ENCODE measurements at places on chromosomes 11 and 22.

- DNase-seq: no peak
Observed at GRCh38 chr11:35418282-35419183, 825 bp downstream of the SLC1A2 start.

GRCh38 chr11:130269326-130269943, 45.3 kb downstream of the ZBTB44 start:
- DNase-seq: no peak

DNA sequence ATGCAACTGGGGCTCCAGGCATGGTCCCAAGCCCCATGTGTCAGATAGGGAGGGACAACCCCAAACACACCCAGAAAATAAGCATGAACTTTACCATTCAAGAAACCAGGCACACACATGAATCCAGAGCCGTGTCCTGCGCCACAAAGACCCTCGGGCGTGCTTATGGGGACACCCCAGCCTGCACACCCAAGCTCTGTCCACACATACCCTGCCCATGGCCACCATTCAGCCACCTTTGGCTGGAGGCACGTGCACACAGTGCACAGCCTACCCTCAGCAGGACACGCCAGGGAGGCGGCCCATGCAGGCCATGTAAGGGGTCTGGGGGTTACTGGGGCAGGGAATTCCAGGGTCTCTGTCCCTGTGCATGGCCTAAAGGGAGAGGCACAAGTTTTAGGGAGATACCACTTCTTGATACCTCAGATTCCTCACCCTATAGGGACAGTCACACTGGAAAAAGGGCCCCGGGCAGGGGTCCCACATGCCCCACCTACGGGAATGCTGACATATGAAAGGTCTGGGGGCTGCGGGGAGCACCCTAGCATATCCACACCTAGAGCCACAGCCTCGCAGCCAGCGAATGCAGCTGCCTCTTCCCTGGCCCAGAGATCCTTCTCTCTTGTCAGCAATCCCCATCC, 20.6 kb downstream of the PACSIN2 start:
- no peak for DNase-seq

GRCh38 chr11:83287631-83288030, 1.5 kb upstream of the CCDC90B start:
- no peak for DNase-seq

- no peak for DNase-seq
Observed at GRCh38 chr11:120389693-120390584, 53.7 kb downstream of the ARHGEF12 start.

GRCh38 chr11:128711136-128711535, 17.3 kb downstream of the FLI1 start:
- no peak for DNase-seq

GRCh38 chr11:76634886-76635285, 35.7 kb downstream of the LRRC32 start:
- DNase-seq: no peak

DNA sequence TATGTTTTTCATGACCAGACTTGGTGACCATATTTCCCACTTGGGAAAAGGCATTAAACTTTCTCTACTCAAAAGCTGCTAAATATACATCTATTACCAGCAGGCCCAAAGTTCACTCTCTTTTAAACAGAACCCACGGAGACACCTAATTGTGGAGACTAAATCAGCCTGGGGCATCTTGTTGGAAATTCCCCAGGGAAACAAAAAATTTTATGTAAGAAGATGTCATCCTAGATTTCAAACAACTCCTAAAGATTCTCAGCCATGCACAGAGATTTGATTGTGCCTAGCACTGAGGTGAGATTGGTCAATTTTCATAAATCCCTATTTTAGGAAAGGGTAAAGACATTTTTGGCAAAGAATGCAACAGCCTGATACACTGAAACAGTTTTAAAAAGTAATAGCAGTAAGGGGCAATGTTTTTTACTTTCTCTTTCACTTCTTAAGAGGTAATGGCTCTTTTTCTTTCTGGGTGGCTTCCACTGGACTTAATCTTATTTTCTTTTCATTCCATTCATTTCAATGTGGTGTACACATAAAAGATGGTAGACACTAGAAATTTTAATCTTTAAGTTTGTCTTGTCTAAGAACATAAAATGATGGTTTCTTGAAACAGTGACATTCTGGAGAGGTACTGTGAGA, 9.6 kb downstream of the OR52N2 start:
- no peak for DNase-seq

GRCh38 chr22:23533328-23533762, 46.7 kb downstream of the IGLL1 start:
- peak; percentile 66 for DNase-seq

- no peak for DNase-seq
Observed at GRCh38 chr22:49435596-49435995, 392.1 kb downstream of the BRD1 start.

DNA sequence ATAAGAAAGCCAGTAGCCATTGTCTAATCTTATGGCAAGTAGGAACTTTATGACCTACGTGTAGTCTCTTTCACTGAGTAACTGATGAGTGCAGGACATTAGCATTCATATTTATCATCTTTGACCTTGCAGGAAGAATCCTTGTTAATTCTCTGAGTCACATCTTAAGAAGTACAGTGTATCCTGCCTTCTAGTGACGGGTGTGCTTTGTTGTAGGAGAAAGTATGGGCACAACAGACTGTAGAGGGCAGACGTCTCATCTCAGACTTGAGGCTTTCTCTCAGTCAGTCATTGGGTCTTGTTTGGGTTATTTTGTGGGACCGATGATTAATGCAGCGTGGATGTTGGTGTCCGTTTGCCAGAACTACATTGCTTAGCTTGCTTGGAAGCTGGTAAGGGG, 6.8 kb downstream of the RNF214 start:
- DNase-seq: peak; percentile 39

GRCh38 chr22:48753752-48754517, 1073.7 kb downstream of the BRD1 start:
- DNase-seq: no peak

DNA sequence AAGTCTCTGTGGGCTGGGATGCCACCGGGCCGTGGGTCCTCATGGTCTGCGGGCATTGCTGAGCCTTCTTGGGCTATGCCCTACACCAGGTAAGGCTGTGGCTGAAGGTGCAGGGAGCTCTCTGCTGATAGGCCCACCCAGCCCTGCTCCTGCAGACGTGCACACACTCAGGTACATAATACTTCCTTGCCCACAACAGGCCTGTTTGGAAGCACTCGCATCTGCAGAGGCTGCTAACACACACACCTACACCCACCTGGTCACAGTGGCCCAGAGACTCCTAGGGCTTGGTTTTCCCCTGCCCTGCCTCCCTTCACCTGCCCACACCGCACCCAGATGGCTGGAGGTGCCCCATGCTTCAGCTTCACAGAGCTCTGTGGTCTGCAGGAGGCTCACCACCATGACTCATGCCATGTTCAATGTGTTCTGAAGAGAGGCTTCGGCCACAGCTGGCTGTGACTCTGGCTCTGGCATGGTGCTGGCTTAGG, 72.8 kb upstream of the KCNQ1OT1 start:
- DNase-seq: no peak

- peak; percentile 78 for DNase-seq
Observed at GRCh38 chr11:64620381-64620971, 29.5 kb downstream of the SLC22A12 start.
